ENCODE measurements at places on chromosomes 2 and 18. TPM values are rescaled to one million over a fixed set of nuclear protein-coding genes. Genes with fewer than 3 reads are reported as not detected.

APCDD1 gene
- 2.7 TPM for total RNA-seq

CAPN13 gene
- total RNA-seq: not detected

BMP10 gene
- total RNA-seq: 6.2 TPM

CCDC102B gene
- 0.86 TPM for total RNA-seq

PCARE gene
- not detected for total RNA-seq

FN1 gene
- total RNA-seq: 2,092 TPM

- no peak for DNase-seq
These were observed 325.1 kb downstream of the RND3 start for GRCh38 chr2:150162241-150162942.

DNA sequence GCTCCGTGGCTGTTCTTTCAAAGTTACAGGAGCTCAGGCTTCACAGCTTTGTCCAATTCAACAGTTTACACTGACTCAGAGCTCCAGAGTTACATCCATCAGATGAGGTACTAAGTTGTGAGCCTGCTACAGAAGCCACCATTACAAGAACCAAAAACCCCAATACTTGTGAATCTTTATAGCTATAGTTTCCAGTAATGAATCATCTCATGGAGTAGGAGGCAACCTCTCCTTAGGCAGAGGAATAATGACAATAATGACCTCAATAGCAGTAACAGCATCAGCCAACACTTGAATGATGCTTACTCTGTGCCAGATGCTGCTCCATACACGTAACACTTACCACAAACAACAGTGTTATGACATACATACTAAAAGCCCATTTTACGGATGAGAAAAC lies 3.6 kb downstream of the ZC3H8 start:
- DNase-seq: no peak

- no peak for DNase-seq
These were observed 22.7 kb downstream of the LBH start for GRCh38 chr2:30253873-30254684.

GRCh38 chr2:28546242-28546641 lies 50.4 kb downstream of the PLB1 start:
- no peak for DNase-seq

DNA sequence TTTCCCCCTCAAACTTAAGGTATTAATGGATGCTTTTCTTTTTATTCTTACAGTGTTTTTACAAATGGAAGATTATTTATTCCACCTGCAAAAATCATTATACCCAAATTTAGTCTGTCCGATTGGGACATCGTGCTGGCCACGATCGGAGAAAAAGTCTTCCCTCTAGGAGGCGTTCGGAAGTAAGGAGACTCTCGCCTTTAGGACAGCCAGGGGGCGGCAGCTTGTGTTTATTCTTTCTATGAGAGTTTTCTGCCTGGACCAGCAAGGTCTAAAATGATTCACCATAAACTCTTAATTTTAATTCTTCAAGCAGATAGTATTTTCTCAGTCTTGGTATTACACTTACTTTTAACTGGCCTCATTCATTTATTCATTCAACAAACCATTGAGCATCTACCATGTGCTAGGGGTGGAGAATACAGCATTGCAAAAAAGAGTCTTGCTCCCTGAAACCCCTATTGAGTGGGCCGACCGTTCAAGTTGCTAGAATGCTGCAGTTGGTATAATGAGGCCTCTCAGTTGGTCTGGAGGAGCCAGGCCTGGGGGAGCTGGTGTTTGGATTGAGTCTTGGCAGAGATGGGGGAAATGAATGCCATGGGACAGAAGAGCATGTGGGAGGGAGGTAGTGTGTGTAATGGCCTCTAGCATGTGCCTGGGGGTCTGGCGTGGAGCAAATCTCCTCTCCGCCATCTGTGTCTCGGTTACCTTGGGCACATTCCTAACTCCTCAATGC lies 38.7 kb downstream of the DCDC2C start:
- DNase-seq: no peak

DNA sequence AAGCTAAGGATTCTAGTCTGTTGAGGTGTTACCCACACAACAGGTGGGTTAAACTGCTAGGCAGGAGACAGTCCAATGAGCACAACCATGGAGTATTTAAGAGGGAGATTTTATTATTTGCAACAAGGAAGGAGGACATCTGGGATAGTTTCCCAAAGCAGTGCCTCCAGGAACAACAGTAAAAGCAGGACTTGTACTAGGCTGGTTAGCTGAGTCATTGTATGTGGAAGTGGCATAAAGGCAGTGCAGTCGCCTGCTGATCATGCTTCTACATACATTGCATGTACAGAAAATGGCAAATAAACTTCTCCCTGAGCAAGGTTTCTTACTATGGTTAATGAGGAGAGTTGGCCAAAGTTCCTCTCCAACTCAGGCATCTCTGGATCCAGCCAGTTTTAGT lies 46.1 kb upstream of the CYTIP start:
- DNase-seq: no peak

DNA sequence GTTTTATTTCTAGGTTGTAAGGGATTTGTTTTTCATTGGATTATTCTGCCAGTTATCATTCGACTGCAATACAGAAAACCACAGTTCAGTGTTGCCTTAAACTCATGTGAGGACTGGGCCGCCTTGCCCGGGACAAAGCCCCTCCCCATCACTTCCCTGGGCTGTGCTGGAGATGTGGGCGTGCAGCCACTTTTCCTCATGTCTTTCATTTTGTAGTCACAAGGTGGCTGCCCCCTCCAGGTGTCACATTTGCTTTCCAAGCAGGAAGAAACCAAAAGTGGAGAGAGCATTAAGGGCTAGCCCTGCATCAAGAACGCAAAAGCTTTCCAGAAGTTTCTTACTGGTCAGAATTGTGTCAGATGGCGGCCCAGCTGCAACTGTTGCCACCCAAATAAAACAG lies 492.5 kb upstream of the ID2 start:
- DNase-seq: no peak

GRCh38 chr2:100945433-100945740 lies 56.7 kb upstream of the RPL31 start:
- DNase-seq: no peak

GRCh38 chr2:59277671-59278070 lies 1036.5 kb upstream of the FANCL start:
- no peak for DNase-seq

GRCh38 chr2:644871-645270 lies 32.3 kb downstream of the TMEM18 start:
- no peak for DNase-seq

DNA sequence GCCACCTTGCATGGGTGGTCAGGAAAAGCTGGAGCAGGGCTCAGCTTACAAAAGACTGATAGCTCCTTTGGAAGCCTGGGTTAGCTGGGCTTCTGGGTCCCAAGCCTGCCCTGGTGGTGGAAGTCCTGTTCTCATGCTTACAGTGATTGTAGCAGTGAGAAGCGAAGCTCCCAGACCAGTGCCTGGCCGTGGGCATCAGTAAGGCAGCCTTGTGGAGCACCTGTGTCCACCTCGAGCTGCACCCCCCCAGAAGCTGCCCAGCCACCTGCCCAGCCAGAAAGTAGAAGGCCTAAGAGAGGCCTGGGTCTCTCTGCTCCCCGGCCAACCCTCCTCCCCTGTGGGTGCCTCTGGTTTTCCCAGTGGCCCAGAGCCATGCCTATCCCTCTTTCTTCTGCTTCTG lies 10.5 kb downstream of the GLI2 start:
- no peak for DNase-seq

DNA sequence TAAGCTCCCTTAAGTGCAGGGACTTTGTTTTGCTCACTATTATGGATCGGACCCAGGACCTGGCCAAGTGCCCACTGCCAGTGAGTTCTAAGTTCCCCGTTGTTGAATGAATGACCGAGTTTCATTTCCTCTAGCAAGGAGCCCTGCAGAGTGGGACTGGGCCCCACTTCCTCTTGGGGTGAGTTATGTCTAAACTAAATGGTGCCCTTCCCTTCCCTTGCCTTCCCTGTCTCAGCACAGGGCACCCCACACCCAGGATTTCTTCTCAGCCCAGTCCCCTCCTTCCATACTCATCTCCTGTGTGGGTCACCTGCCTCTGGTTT lies 195.3 kb upstream of the HS6ST1 start:
- no peak for DNase-seq

DNA sequence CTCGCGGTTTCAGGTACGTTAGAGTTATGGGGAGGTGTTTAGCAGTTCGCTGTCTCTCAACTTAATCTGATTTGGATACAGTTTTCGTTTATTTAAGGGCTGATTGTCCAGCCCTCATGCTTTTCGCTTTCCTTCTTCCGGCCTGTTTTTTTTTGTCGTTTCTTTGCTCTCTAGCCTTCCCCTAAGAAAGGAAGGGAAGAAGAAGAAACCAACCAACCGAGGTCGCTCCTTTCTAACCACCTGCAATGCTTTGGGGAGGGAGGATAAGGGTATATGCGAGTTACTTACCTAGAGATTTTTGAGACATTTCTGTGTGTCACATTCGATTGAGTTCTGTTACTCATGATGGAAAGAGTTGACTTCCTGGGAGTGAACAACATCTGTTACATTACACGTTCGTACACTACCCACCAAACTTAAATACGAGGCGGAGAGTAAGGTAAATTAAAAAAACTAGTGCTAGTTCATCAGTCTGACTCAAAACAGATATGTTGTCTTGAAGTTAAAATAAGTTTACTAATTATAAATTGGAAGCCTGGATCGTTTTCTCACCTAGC lies 918 bp downstream of the EIF5B start:
- no peak for DNase-seq

DNA sequence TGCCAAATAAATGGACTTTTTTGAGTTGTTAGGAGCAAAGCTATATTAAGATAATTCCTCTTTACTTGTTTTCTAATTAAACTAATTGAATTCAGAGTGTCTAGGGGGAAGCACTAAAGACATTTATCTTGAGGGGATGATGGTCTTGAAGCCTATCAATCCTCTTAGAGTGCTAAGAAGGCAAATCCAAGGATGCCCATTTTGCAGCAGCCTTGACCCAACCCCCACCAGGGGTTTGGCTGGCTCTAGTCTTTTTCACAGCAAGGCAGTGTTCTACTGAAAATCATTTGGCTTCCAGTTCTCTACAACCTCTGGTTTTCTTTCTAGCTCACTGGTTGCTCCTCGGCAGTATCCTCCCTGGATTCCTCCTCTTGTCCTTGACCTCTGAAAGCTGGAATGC lies 6.5 kb upstream of the RAX start:
- DNase-seq: no peak

GRCh38 chr2:112244854-112245253 lies 10.0 kb downstream of the ZC3H8 start:
- no peak for DNase-seq

- DNase-seq: no peak
These were observed 14.9 kb upstream of the ITPRID2 start for GRCh38 chr2:181876614-181877063.

GRCh38 chr2:237269138-237269875 lies 144.7 kb downstream of the COL6A3 start:
- no peak for DNase-seq

GRCh38 chr2:83368916-83369315 lies 1090.2 kb downstream of the SUCLG1 start:
- DNase-seq: no peak
